ENCODE measurements at places on chromosomes 3 and 15.

DNA sequence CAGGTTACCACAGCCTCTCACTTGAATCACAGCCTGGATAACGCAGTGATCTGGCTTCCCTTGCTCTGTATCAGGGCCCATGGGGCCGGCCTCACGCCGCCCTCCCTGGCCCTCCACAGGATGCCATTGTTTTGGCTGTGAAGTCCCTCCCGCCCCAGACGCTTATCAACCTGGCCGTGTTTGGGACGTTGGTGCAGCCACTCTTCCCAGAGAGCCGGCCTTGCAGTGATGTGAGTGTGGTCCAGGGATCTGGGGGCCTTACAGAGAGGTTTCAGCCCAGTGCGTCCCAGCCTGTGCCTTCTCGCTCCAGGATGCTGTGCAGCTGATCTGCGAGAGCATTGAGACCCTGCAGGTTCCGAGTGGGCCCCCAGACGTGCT is 6.6 kb downstream of the VWA5B2 start:
- DNase-seq: no peak

- no peak for DNase-seq
Observed at GRCh38 chr3:98670020-98670419, 76.6 kb upstream of the CPOX start.

GRCh38 chr15:61689067-61689466 is 371.2 kb downstream of the VPS13C start:
- no peak for DNase-seq

DNA sequence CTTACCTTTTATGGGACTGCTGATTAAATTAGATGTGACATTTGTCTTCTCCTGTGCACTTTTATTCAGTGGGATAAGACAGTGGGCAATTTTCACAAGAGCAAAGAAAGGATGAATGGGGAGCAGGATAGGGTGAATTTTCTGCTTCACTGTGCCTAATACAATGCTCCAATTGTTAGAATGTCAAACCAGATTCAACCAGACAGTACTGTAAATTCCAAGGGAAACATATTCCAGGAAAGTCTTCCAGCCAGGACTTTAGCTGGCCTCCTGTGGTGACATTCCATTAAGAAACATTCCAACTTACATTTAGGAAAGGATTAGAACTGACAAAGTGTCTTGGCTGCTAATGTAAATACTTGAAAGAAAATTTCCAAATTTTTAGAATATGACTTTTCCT is 100.1 kb upstream of the PROK2 start:
- DNase-seq: no peak

GRCh38 chr3:160132226-160132625 is 93.0 kb upstream of the C3orf80 start:
- no peak for DNase-seq

- no peak for DNase-seq
Observed at GRCh38 chr15:67415181-67415580, 105.8 kb upstream of the C15orf61 start.

- DNase-seq: no peak
Observed at GRCh38 chr3:162632672-162633071, 1136.1 kb downstream of the OTOL1 start.

GRCh38 chr3:188899881-188900280 is 271.9 kb upstream of the TPRG1 start:
- no peak for DNase-seq

GRCh38 chr3:44568561-44568960 is 13.6 kb downstream of the ZKSCAN7 start:
- DNase-seq: no peak

GRCh38 chr3:116148881-116149851 is 296.1 kb downstream of the LSAMP start:
- DNase-seq: no peak

GRCh38 chr3:166372571-166373106 is 535.4 kb upstream of the BCHE start:
- no peak for DNase-seq

- no peak for DNase-seq
Observed at GRCh38 chr3:51257870-51258269, 127.2 kb upstream of the MANF start.

GRCh38 chr3:14518893-14519292 is 21.2 kb downstream of the GRIP2 start:
- no peak for DNase-seq

DNA sequence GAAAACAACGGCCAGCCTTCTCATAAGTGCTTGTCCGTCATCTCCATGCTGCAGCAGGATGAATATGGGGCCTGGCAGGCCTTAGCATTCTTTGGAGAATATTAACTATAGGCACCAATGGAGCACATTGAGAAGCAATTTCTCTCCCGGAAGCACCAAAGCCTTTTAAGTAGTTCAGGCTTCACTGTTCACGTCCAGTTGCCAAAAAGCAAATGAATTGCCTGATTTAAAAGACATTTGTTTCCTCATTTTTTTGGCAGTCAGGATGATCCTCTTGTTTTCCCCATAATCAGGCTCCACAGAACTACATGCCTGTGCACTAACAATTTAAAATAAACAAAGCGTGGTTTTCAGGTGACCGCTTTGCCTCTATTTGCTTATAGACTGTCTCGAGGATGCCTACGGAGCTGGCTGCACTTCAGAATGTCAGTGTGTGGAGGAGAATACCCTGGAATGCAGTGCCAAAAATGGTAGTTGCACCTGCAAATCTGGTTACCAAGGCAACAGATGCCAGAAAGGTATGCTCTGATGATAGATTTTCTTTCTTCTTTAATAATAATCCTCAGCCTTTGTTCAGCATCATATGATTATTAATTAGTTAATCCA is 725.2 kb upstream of the GOLIM4 start:
- DNase-seq: no peak

DNA sequence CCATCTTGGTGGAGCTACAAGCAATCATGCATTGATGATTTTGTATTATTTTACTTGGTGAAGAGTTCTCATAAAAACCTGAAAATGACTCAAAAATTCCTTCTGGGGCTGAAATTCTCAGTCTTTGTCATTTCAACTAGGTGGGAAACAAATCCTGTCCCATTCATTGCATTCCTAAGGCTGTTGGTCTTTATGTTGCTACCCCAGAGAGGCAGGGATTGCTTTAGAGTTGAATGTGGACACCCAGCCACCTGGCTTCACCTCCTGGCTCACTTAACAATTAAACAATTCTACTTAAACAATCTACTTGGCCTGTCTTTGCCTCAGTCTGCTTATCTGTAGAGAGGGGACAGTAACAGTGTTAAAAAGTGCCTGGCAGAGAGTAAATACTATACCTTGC is 117.3 kb upstream of the UBE3A start:
- DNase-seq: no peak

GRCh38 chr15:78925956-78926743 is 18.7 kb downstream of the CTSH start:
- no peak for DNase-seq

GRCh38 chr15:42102646-42103235 is 8.4 kb upstream of the PLA2G4D start:
- no peak for DNase-seq

DNA sequence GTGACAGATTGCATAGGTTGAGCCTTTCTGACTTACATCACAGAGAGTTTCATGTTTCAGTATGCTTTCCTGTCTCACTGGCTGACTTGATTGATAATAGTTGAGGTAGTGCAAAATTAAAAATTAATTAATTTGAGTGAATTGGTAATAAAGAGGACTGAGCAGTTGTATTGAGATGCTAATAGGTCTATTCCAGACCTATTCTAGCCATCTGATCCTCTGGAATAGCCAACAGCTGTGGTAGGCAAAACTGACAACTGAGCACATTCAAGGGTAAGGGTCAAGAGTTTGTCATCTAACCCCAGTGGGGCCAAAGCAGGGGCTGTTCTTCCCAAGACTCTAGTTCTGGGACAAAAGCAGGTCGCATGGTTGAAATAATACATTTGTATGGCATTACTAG is 132.4 kb downstream of the EPHA3 start:
- DNase-seq: no peak

DNA sequence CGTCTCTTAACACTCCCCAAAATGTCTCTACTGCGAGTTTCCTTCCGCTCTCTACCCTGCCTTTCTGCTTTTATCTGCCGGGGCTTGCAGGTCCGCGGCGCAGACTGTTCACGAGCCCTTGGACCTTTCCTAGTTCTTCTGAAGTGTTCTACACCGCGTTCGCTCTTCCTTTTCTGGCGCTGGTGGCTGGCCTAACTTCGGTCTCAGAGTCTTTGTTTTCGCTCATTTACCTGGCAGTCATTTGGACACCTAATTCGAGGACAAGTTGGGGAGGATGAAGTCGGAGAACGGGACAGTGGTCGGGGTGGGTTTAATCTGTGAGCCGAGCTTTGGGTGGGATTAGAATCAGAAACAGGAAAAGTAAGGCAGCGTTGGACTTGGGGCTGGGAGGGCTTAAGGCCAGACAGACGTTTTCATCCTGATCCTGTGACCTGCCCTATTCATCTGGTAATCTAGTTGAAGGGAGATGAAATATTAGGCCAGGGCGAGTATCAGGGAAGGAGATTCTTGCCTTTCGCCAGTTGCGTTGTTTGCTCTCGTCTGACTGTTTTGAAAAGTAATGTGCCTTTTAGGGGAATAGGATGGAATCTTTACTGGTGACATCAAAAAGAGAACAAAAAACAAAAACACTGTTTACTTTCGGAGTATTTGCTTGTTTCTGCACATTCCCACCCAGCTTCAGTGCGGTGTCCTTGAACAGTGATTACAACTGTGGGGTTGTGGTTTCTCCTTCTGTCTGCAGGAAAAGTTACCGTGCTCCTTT is 1.8 kb downstream of the DIPK2A start:
- no peak for DNase-seq

GRCh38 chr15:27642981-27643380 is 456.1 kb downstream of the OCA2 start:
- no peak for DNase-seq

- no peak for DNase-seq
Observed at GRCh38 chr15:72198356-72199204, 993 bp upstream of the GRAMD2A start.

DNA sequence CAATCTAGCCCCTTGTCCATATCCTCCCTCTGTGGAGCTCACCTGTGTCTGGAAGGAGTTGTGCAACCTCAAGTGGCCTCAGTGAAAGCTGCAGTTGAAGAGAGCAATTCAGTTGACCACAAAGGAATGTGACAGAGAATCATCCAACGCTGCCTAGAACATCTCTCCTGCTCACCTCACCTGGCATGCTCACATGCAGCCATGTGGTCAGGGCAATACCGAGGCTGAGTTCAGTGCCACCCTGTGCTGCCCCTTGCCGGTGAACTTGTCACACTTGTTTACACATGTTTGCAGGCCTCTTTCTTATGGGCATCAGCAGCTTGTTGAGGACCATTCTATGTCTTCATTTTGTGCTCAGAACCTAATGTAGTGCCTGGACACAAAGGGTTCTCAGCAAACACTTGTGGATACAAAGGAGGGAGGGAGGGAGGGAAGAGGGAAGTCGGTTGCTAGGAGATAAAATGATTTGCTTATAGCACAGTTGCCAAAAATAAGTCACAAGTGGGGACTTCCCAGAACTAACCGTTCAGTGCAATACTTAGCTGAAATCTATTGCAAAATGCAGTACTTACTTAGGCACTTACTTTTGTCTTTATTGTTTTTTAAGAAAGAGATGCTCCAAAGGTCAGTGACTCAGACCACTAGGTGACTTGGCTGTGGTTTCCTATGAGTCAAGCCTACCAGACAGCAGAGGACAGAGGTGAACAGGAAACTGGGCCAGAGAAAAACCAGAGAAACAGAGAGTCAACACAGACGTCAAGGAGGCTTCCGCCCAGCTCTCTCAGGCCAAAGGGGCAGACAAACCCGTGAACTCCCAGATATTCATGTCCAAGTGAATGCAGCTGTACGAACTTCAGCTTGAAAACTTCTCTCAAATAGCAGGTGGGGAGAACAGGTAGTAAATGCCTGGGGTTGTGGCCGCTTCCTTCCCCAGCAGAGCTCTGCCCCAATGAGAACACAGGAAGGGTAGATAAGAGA is 227.8 kb upstream of the CTNNB1 start:
- peak; percentile 61 for DNase-seq

- DNase-seq: no peak
Observed at GRCh38 chr15:60520825-60521368, 42.0 kb upstream of the ICE2 start.

- DNase-seq: no peak
Observed at GRCh38 chr3:118527514-118528044, 507.1 kb downstream of the IGSF11 start.

DNA sequence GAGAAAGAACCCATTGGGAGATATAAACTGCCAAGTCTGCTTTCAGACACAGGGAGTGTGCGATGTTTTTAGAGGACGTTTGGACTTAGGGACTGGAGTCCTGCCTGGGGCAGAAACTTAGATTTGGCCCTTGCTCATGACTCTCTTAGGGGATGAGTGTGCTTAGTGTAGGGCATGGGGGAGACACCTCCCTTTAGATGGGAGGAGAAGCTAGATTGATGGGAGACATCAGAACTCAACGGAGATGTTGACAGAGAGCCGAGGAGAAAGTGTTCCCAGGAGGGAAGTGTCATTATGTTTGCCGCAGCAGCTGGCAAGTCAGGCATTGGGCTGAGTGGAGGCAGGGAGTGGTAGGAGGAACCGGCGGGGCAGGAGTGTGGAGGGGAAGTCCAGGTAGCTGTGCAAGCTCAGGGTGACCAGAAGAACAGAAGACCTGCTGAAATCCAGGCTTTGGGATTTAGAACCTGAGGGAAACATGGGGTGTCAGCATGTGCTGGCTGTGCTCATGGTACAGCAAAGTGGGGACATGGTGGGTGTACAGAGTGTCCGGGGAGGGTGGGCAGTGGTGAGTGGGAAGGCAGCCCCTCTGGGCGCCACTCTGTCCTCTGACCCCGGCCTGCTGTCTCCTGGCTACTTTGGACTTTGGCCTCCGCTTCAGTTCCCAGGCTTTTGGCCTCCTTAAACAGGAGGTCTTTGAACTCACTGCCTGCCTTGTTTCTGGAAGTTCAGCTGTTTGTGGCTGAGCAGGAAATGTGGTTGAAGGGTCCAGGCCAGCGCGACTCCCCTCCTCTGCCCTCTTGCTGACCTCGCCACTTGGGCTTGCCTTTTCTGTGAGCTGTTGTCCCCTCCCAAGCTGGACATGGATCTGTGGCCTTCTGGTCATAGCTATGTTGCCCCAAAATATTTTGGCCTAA is 324.0 kb upstream of the LRRFIP2 start:
- DNase-seq: no peak

DNA sequence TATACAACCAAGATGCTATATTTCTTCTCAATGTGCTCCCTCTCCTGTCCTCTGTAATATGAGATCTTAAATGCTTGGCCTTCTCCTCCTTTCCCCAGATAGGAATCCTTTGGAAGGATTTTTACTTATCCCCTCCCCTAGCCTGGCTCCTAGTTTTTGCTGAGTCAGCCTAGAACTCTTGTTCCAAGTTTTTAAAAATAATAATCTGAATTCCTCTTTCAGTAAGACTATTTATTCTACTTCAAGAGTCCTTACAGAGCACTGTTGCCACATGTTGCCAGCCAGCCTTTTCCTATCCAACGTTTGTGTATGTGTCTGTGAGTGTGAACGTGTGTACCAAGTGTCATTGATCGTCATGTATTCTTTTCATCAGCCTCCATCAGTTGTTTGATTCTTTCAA is 11.0 kb upstream of the KCNMB2 start:
- no peak for DNase-seq

DNA sequence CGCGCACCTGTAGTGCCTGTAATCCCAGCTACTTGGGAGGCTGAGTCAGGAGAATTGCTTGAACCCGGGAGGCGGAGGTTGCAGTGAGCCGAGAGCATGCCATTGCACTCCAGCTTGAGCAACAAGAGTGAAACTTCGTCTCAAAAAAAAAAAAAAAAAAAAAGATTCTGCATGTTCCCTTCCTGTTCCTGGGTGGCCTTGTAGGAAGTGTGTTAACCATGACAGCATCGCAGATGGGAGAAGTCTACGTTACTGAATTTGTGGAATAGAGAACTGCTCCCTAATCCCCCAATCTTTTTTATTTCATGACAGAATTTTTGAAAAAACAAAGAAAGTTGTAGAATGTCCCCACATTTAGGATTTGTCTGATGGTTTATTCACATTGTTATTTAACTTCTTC is 45.4 kb downstream of the FOXL2 start:
- DNase-seq: no peak

All from GM04503 (cell line).